GM12892 (cell line): ENCODE measurements at places on chromosomes 16 and 17.

DNA sequence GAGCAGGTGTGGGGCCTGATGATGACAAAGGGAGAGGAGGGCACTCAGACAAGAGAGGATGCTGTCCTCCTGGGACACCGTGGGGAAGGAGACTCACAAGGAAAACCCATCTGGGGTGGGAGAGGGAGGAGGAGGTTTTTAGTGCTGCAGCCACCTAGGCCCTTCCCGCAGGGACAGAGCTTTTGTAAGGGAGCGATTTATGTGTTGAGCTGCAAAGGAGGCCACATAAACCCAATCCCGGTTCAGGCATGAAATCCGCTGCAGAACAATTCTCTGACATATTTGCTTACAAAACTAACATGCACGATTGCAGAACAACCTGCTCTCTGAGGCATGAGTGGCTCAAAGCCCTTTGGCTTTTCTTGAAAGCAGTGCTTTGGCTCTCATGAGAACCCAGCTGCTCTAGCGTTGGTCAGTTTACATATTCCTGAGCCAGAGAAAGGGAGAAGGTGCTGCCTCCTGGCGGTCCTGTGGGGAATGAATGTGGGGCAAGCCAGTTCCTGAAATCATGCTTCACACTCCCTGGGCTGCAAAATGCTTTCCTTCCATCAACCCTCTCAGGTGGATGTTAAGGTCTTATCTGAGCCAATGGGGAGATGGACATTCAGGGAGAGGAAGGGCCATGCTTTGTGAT lies 122.4 kb upstream of the NLRP1 start:
- DNase-seq: peak; percentile 46

DNA sequence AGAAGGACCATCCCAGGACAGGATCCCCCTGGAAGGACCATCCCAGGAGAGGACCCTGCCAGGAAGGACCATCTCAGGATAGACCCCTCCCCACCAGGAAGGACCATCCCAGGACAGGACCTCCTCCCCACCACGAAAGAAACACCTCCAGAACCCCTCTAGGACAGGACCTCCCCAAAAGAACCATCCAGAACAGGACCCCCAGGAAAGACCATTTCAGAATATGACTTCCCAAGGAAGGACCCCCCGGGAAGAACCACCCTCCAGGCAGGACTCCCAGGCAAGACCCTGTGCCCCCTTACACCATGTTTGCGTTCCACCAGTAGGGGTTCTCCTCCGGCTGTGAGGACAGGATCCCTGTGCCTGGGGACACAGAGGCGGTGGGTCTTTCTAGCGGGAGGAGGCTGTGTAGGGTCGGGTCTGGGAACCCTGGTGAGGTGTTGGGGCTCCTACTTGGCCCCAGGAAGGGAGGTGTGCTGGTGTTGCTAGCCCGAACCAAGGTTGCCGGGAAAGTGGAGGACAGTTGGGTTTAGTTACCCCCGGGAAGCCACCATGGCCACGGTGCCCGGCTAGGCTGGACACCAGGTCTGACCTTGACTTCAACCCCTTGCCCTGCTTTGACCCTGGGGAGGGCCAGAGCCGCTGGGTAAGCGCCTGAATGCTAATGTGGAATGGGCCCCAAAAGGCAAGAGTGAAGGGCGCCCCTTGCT lies 2.2 kb downstream of the NOTUM start:
- no peak for DNase-seq

DNA sequence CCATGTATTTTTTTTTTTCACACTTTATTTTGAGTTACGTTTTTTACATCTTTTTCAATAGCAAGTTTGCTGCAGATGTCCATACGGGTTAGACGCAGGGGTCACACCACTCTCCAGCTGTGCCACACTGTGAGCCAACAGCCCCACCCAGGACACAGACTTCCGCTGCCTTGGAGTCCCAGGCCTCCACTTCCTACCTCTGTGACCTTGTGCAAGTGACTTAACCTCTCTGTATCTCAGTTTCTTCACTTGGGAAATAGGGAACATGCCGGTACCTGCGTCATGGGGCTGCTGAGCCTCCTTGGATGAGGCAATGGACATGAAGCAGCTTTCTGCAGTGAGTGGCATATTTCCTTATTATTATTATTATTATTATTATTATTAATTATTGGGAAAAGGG lies 3.3 kb upstream of the PITPNA start:
- DNase-seq: no peak

- peak; percentile 67 for DNase-seq
These were observed 1.6 kb upstream of the PPP1R9B start for GRCh38 chr17:50151937-50152547.

DNA sequence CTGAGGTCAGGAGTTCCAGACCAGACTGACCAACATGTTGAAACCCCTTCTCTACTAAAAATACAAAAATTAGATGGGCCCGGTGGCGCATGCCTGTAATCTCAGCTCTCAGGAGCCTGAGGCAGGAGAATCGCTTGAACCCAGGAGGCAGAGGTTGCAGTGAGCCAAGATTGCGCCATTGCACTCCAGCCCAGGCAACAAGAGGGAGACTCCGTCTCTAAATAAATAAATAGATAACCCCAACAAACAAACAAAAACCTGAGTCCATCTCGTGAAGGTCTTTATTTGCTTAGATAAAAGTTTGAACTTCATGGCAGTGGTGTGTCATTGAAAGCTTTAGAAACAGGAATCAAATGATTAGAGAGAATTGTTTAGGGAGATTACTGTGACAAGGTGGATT lies 167.4 kb downstream of the BCAS3 start:
- no peak for DNase-seq

DNA sequence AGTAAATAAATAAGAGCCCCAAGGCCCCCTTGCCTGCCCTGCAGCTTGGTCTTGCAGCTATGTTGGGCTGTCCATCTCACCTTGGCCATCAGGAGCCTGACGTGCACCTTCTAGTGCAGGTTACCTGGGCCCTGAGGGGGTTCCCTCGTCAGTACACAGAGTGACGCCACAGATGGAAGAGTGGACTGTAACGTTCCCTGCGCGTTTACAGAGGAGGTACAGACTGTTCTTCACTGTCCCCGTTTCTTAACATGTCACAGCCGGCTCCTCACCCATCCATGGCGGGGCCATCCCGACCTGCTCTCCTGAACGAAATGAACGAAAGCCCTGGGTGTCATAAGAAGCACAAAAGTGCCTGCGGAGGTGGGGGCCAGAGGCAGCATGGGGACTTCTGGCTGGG lies 15.9 kb upstream of the FASN start:
- DNase-seq: no peak
